Stimulated activated CD8-positive, alpha-beta memory T cell treated with anti-CD3 and anti-CD28 coated beads, Interleukin-15, amount 100 ng/mL, for 48 hours (primary cell): ENCODE measurements at places on chromosomes 6 and 20.
A peak's percentile ranks its signal among the peaks of the same experiment; 100 is the strongest.

DNA sequence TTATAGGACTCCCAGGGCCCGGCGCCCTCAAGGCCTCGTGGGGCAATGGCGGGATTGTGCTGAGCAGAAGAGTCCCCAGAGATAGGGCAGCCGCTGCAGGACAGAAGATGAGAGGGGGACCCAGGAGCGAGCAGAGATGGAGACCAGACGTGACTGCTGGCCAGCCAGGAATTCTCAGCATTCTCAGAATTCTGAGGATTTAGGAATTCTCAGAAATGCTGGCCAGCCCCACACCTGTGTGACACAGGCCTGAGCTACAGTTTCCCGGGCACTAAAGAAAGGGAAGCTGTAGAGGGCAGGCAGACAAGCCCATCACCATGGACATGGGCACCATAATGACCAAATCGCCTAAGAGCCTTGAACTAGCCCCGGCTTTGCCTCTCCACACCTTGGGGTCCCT is 186.2 kb upstream of the CDH4 start:
- DNase-seq = no peak

DNA sequence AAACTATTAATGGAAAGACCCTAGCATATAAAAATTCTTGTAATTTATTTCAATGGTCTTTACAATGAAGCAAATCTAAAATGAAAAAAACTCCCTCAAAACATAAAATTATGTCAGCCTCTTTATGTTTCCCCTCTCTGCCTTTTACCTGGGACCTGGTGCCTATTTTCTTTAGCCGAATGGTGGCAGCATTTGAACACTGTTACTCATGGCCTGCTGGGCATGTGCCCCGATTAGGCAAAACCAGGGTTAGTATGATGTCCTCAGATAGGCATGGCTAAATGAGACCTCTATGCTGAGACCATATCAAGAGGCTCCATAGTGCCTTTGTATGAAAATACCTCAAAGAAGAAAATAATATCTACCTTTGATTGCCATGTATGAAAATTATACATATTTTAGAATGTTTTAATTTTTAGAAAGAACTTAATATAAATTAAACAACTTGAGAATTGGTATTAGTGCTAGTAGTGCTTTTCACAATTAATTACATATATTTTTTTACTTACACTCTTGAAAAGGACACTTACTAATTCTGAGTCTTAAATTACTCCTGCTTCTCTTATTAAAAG is 22.5 kb upstream of the C6orf58 start:
- peak; percentile 2 for DNase-seq

- no peak for DNase-seq
These were observed 142.7 kb downstream of the LRRC1 start for GRCh38 chr6:53937461-53937860.

- no peak for DNase-seq
These were observed 132.7 kb upstream of the LRFN2 start for GRCh38 chr6:40719671-40720374.

DNA sequence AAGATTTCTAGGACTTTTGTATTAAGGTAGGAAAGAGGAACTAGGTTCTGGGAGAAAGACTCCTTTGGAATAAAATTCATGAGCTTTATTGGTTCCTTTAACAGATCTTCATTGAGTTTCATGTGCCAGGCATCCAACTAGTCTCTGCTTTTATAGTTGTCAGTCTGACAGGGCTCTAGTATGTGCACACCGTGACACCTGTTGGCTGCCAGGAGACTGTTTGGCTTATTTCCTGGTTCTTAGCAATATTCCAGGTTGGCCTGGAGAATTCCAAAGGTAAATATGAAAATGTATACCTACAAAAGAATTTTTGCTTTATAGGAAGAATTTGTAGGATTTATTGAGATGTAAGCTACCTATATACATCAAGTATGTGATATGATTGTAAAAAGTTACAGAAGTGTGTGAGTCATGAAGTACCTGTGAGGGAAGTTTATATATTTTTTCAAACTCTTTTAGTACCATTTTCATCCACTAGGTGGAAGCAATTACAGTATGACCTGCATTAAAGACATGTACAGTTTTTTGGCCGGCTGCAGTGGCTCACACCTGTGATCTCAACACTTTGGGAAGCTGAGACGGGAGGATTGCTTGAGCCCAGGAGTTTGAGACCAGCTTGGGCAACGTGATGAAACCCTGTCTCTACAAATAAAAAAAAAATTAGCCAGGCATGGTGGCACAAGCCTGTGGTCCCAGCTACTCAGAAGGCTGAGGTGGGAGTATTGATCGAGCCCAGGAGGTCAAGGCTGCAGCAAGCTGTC is 35.2 kb downstream of the NDUFAF5 start:
- DNase-seq = no peak

- no peak for DNase-seq
These were observed 56.4 kb downstream of the CD24 start for GRCh38 chr6:106918115-106918514.

DNA sequence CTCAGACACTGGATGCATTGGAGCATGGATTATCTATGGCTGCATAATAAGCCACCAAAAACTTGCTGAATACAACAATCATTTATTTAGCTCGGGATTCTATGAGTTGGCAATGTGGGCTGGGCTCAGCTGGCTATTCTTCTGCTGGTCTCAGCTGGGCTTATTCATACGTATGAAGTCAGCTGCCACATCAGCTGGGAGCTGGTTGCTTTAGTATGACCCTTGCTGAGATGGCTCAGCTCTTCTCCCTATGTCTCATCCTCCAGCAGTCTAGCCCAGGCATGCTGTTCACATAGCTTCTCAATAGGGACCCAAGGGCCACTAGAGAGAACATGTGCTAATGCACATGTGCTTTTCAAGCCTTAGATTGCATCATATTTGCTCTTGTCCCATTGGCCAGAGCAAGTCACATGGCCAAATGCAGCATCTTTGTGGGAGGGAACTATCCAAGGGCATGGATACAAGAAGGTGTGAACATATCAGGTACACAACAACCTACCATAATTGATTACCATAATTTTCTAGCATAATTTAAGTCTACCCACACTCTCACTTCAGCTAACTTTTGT is 444.6 kb downstream of the KIF16B start:
- DNase-seq = no peak

GRCh38 chr20:36478137-36478905 is 63.0 kb upstream of the MYL9 start:
- no peak for DNase-seq

- DNase-seq = no peak
These were observed 5.1 kb upstream of the EPHA7 start for GRCh38 chr6:93424303-93425064.

- no peak for DNase-seq
These were observed 28.5 kb upstream of the ADGRF4 start for GRCh38 chr6:47669684-47670513.

- no peak for DNase-seq
These were observed 1.1 kb downstream of the AIG1 start for GRCh38 chr6:143061597-143062385.

GRCh38 chr6:26595669-26596269 is 984 bp upstream of the ABT1 start:
- peak; percentile 76 for DNase-seq

DNA sequence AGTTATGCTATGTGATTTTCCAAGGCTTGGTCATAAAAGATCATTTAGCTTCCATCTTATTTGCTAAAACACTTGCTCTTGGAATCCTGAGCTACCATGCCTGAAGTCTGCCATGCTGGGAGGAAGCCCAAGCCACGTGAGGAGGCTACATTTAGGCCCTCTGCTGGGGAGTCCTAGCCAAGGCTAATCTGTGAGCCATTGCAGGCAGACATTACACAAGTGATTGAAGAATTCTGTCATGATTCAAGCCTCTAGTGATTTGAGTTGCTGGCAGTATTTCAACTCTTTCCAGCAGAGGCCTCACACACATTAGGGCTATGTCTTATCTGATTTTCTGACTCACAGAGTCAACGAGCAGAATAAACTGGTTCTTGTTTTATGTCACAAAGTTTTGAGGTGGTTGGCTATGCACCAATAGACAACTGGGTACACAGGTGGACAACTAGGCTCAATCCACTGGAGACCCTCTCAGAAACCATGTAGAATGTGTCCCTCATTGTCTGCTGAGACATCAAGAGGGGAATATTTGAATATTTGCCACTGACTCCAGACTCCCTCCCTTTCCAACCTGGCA is 227.2 kb upstream of the SULF2 start:
- no peak for DNase-seq

DNA sequence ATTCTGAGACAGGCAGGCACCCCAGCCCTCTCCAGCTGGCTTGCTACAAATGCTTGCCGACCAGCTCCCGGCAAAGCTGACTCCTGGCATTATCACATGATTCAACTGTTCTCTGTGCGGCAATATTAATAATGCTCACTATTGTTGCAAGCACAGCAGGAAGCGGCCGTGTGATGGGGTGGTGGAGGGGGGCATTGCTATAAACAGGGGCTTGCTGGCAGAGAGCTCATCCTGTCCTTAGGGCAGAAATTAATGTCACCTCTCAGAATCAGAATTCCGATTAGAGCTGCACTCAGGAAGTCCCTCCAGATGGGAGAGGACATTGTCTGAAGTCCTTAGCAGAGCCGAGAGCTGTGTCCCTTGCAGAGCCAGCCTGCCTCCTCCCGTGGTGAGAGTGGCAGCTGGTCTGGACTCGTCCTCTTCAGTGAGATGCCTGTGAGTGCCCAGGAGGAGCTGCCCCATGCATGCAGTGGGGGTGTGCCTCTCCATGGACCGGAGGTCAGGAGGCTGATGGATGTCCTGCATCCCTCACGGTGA is 162.5 kb downstream of the CDH4 start:
- DNase-seq = no peak

DNA sequence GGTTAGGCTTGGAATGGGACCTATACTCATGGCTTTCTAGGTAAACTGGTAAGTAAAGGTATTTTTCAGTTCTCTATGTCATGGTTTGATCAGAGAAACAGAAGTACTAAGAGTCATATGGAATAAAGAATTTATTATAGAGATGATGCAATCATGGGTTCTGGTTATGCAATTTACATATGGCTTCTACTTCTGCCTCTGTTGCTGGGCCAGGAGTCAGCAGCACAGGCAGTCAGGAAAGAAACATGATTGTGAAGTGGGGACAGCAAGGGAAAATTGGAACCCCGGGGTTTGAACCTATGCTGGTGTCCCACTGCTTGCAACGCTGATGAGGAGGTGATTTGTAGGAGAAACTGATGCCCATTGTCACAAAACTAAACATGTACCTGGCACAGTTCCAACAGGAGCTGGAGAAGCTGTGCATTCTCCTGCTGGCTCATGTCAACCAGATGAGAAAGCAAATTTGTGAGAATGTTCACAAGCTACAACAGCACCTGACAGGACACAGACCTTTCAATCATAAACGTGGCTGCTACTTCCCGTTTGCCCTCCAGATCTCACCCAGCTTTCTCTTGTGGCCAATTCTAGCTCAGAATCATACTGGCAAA is 887.1 kb downstream of the TFAP2A start:
- no peak for DNase-seq

GRCh38 chr6:43717822-43718221 is 30.2 kb upstream of the MRPS18A start:
- DNase-seq = no peak

- no peak for DNase-seq
These were observed 3.8 kb upstream of the DYNLRB1 start for GRCh38 chr20:34512266-34512954.

DNA sequence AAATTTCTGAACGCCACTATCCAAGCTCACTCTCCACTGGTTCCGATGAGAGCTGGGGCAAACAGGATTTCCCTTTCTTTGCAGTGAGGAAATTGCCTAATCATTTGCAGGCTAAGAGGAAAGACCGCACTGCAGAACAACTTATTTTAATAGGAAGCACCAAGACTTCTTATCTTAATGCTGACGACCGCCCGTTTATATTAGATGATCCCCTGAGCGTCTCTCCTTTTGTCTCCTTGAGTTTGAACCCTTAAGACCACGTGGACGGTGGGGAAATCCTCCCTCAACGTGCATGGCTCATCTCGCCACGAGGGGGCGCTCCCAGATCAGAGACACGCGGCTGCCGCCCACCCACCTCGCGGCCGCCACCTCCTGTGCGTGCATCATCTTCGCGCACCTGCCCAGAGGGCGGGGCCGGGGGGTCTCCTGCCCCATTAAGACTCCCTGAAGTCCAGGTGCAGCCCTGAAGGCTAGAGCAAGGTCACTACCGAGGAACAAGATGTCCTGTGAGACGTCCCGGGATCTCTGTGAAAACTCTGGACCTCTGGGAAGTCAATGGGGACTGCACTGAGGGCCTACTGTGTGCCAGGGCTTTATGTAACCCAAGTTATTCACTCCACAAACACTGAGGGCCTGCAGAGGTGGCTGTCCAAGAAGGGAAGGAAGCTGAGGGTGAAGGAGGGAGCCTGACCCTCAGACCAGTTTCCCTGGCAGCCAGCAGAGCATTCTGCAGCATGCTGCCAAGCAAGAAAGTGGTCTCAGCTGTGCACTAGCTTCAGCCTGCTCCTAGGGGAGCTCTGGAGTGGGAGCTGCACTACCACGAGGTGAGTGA is 28.1 kb downstream of the PDYN start:
- peak; percentile 60 for DNase-seq
